ENCODE measurements at places on chromosomes 5 and 9. TPM values are rescaled to one million over a fixed set of nuclear protein-coding genes. Genes with fewer than 3 reads are reported as not detected.

The MZB1 gene
- total RNA-seq = not detected

The IRF1 gene
- total RNA-seq = 24.7 TPM

The TPM2 gene
- total RNA-seq = 1,069 TPM

The SPINK1 gene
- 0.33 TPM for total RNA-seq

The LMX1B gene
- total RNA-seq = not detected

The OXCT1 gene
- 66.0 TPM for total RNA-seq

The NFIB gene
- 6.3 TPM for total RNA-seq

The PANK3 gene
- total RNA-seq = 54.6 TPM

The PDE6A gene
- not detected for total RNA-seq

The CXXC5 gene
- total RNA-seq = 68.6 TPM

The GKAP1 gene
- 1.1 TPM for total RNA-seq

The CCIN gene
- total RNA-seq = 8.5 TPM

The RBM27 gene
- 29.2 TPM for total RNA-seq

Measured in uterine smooth muscle cell (primary cell).